ENCODE measurements at places on chromosomes 2 and 18.

- no peak for DNase-seq
Observed at GRCh38 chr2:135791418-135792190, 45.4 kb downstream of the LCT start.

DNA sequence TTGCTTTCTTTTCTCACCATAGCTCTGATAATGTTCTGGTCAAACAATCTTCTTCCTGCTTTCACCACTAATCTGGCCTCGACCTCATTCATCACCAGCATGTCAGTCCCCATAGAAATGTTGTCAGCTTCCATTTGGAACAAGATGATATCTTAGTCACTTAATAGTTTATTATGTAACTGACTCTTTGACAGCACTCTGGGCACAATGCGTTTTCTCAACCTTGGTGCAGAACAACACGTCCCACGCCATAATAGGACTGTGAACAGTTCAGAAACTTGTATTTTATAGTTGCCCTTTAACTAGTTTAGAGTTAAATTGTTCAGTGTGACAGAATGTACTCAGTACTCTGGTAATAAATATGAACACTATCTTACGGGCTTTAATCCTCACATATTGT, 106.0 kb downstream of the MC4R start:
- DNase-seq = no peak

DNA sequence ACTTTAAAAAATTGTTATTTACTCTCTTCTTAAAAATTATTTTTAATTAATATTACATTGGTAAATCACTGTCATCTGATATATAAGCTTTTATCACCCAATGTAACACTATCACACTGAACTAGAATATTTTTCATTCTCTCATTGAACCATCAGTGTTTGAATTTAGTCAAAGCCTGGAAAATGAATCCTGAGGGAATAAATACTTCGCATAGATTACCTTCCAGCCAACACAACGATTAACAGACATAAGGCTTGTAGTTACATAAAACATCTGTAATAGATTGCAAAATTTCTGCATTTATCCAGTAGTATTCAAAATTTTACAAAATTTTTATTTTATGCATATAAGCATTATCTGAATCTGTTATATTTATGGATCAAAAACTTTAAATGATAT, 314.9 kb downstream of the ERBB4 start:
- DNase-seq = no peak

GRCh38 chr2:226836548-226836885, 663 bp downstream of the RHBDD1 start:
- no peak for DNase-seq

DNA sequence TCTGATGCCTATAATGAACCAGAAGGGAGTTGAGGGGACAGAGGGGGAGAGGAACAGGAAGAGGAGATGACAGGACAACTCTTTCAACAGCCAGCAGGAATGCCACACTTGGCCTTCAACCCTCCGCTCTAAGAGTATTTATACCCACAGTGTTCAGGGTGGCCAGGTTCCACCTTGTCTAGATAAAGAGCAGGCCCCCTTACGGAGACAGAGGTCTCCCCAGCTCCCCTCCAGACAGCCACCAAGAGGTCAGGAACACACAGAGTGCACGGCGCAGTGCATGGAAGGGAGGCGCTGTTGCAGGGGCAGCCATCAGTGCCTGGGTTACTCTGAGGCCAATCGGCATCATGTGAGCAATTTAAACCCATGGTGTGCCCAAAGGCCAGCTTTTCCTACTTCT, 176.9 kb downstream of the SMAD7 start:
- no peak for DNase-seq

GRCh38 chr2:155513248-155513647, 814.8 kb downstream of the KCNJ3 start:
- DNase-seq = no peak

- no peak for DNase-seq
Observed at GRCh38 chr2:62870966-62871365, 165.5 kb downstream of the EHBP1 start.

DNA sequence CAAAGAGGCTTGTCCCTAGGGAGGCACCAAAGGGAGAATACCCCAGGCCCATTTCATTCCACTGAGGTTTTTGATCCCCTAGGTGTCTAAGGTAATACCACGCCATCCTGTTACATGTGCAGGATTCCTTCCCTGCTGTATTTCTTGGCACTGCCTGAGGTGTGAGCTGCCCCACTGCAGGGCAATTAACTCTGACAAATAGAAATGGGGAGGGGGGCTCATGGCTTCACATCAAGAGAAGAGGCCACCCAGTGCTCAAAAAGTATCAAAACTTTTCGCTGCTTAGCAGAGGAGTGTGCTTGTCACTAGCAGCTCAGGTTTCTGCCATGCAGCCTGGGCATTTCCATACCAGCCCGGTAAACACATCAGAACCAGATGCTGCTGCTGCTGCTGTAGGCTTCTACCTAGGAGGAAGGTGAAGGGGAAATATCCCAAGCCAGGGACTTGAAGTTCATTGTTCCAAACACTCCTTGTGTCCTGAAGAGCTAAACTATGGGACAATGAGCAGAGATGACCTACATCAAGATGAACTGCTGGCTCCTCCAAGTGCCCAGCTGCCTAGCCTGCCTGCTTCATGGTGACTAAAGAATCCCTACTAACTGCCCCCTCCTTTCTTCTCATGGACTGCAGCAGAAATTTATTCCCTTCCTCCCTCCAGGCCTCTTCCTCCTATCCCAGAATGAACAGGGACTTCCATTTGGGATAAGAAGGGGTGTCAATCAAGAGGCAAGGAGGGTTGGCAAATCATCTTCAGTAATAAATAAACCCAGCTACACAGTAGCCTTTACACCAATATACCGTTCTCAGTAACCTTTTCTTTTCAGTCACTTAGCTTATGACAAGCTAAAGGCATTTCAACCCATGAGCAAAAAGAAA, 16.4 kb downstream of the POU3F3 start:
- no peak for DNase-seq

DNA sequence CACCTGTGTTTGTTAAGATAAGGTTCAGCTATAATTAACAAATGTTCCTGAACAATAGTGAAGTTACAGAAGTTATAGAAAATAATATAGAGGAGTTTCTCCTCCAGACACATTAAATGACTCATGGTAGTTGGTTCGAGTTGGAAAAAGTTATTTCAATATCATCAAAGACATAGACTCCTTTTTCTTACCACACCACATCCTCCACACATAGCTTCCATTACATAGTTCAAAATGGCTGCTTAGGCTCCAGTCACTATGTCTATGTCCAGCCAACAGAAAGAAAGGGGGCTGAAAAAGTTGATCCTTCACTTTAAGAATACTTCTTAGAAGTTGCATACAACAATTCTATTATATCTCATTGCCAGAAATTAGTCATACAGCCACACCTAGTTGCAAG, 50.7 kb downstream of the DYNAP start:
- no peak for DNase-seq
